ENCODE measurements at places on chromosomes 4 and X. TPM values are rescaled to one million over a fixed set of nuclear protein-coding genes. Genes with fewer than 3 reads are reported as not detected.

Gene SYN1
- total RNA-seq = 0.09 TPM

Gene RNF113A
- 11.7 TPM for total RNA-seq

DNA sequence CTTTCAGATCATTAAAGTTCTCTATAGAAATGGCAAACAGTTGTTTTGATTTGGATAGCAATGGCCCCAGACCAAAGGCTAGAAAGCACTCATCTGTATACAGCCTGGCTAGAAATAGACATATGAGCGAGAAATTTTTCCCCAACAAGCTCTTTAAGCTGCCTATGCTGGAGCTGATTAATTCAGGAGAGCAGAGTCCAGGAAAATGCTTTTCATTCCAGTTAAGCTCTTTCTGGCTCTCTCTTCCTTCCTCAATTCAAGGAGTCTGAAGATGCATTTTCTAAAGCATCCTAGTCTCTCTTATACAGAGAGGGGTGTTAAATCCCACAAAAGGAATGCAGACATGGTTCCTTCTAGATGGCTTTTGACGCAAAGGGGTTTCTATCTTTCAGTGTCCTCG, 141.7 kb upstream of the RAI2 start:
- no peak for DNase-seq

Gene VSIG1
- not detected for total RNA-seq

GRCh38 chr4:40987151-40987550, 227.2 kb downstream of the APBB2 start:
- DNase-seq = peak; percentile 58

Gene WDR17
- total RNA-seq = 2.6 TPM

DNA sequence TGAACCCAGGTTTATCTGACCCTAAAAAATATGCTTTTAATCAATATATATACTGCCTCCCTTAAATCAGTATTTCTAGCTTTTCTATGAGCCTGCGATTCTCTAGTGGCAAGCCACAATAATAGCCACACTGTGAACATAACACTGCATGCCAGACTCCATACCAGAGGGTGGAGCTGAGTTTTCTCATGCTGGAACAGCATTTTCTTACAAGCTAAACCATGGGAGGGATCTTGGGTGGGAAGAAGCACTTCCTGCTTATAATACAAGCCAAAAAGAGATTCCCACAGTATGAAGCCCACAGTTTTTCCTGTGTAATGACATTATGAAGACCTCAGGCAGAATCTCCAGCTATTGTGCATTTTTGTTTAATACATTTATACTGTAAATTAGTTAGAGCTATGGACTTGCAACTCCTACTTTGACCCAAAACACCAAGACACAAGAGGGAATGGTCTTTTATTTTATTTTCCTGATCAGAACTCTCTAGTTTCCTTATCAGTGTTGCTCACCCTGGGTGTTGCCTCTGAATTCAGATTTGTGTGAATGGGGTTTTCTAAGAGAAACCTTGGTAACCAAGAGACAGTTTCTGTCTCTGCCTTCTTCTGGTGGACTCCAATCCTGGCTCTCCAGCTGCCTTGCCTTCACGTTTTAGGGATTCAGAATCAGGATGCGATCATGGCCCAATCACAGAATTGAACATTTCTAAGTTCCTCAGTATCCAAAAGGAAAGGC, 74.5 kb upstream of the EOLA2 start:
- DNase-seq = peak; percentile 41

DNA sequence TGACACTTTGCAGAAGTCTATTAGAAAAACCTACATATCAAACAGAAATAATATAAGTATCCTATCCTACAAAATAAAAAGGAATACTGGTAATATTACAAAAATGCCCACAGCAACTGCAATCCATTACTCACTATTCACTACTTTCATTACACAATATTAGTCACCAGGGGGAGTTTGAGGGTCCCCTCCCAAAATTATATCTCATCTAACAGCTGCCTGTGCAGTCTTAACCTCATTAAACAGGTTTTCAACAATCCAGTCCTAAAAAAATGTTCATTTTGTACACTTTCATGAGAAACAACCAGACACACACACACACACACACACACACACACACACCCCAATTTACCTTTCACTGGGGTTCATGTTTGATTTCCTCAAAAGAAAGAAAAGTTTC, 2.9 kb downstream of the CLOCK start:
- peak; percentile 40 for DNase-seq

Gene GPR50
- total RNA-seq = not detected

DNA sequence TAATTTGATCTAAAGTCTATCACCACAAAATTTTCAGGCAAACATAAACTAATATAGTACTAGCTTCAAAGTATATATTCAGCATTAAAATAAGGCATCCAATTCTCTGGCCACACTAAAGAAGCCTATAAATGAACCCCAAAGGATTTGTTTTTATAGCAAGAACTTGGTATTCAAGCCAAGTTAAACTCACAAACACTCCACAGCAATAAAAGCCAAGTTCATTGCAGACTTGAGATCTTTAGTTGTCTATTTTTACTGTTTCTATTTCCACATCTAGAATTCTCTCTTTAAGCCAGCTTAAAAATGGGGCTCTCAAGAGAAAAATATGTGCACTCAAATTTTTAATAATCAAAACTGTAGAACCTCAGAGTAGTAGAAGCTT, 51.1 kb downstream of the WDFY3 start:
- peak; percentile 26 for DNase-seq

GRCh38 chr4:830601-831482, 4.9 kb upstream of the CPLX1 start:
- DNase-seq = no peak

GRCh38 chrX:102964940-102965339, 27.9 kb downstream of the RAB40AL start:
- no peak for DNase-seq

DNA sequence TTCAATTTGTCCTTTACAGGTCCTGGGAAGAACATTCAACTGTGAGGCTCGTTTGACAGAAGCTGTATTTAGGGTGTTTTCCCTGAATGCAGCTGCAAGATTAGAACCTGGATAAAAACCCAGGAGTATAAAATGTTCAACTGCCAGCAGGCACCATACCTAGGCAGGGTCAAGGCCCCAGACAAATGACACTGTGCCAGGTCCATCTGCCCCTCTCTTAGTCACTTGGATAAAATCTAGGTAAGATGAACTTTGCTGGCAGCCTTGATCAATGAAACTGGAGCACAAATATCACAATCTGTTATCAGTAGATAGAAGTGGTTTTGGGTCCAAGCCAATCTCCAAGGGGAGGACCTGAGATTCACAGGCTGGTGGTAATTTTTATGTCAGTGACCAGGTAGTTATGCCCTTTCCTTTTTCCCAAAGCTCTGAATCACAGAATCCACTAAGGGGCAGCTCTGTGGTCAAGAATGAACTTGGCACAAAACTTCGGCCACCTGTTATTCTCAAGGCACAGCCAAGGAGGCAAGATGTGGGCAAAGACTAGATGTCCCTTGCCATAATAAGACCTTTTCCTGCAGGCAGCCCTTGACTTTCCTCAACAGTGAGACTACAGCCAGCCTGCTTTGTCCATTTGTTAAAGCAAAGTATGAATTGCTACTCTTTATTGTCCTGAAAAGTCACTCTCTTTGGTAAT, 501.0 kb downstream of the PPARGC1A start:
- DNase-seq = no peak

Measured in fibroblast of the aortic adventitia (primary cell).